CD4-positive, alpha-beta T cell treated with Interleukin-21 for 1 hour (primary cell): ENCODE measurements at places on chromosomes 5 and 9.
A peak's percentile ranks its signal among the peaks of the same experiment; 100 is the strongest.

- DNase-seq: no peak
These were observed 375 bp downstream of the NOP16 start for GRCh38 chr5:176388003-176388443.

GRCh38 chr9:94553029-94553938, 1.6 kb upstream of the PCAT7 start:
- no peak for DNase-seq

GRCh38 chr9:113395000-113395861, 5.9 kb downstream of the ALAD start:
- no peak for DNase-seq

DNA sequence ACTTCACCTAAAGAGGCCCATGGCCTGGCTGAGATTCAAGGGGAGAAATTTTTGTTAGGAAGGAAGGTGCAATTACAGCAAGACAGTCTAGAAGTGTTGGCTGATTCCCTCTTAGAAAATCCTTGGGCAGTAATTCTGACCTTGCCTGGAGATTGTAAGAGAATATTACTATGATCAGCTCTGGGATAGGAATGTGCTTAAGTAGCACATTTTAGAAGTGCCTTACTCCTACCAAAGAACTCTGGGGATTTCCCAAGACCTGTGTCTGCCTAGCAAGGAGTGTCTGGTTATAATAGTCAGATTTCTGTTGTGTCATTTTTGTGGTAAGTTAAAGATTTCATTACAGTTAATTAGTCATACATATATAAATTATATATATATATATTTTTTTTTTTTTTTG, 52.3 kb downstream of the NLN start:
- peak; percentile 4 for DNase-seq

DNA sequence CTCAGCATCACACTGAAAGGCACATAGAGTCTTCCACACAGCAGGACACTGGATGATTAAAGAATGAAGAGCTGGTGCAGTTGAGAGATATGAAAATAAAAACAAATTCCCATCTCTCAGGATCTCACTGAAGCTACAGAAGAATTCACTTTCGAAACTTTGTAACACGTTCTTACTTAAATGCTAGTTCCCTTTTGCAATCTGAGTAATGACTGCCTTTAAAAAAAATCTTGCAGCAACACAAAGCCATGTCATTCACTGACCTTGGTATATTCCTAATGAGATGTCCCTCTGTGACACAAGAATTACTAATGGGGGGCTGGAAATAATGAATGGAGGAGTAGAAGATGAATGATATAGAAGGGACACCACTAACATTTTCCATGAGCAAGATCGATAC, 201.8 kb downstream of the GLIS3 start:
- no peak for DNase-seq
